ENCODE measurements at places on chromosomes 5 and 9.

GRCh38 chr9:122355336-122355875 lies 15.4 kb upstream of the PTGS1 start:
- no peak for DNase-seq

- no peak for DNase-seq
These were observed 43.4 kb upstream of the PAM start for GRCh38 chr5:102711525-102712385.

DNA sequence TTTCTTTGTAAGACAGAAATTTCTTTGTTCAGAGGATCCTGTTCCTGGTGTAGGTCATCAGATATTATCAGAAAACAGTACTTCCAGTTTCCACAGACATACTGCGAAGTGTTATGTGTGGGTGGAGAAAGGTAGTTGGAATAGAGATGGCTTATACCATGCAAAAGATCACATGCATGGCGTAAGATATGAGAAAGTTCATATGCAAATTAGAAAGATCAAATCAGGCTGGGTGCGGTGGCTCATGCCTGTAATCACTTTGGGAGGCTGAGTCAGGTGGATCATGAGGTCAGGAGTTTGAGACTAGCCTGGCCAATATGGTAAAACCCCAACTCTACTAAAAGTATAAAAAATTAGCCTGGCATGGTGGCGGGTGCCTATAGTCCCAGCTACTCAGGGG lies 65.2 kb upstream of the GLIS3 start:
- no peak for DNase-seq

DNA sequence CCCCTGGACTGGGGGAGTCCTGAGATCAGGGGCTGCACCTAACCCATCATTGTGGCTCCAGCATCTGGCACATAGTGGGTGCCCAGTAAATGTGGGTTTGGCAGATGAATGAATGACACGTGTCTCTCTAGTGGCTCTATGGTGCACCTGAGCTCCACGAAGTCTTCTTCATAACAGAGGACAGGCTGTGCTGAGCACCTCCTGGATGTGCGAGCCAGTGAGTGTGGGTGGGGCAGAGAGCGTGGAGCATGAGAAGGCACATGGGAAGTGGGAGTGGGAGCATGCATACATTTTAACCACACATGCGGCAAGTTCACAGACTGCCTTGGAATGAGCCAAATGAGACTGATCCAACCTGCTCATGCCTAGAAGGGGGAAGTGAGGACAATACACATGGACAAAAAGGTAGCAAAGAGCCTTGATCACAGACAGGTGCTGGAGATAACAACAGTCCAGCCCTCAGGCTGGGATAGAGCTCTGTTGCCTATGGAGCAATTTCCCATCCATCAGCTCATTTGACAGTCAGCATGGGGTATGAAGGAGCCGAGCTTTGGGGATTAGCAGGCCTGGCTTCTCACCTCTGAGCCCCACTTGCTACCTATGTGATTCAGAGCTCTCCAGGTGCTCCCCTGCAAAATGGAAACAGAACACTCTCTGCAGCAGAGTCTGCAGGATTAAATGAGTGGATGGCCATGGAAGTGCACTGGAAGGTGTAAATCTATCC lies 76.2 kb upstream of the TBC1D2 start:
- DNase-seq, result no peak

DNA sequence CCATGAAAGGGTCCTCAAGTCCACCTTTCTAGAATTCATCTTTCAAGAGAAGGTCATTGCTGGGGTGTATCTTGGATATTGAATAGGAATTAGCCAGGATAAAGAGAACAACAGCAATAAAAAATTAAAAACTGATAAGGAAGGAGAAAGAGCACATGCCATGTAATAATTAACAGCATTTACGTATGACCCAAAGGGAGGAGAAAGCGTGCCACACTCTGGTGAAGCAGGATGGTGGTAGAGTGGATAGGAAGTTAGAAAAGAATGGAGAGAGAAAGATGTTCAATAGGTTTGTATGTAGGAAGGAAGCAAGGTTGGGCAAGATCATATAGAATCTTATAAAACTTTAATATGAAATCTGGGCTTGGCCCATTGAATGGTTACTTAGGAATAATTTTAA lies 751.5 kb downstream of the MAT2B start:
- no peak for DNase-seq

GRCh38 chr9:751137-752051 lies 90.1 kb upstream of the DMRT1 start:
- no peak for DNase-seq

GRCh38 chr9:111857555-111858211 lies 38.9 kb upstream of the UGCG start:
- DNase-seq, result no peak

GRCh38 chr9:125554726-125555125 lies 152.3 kb downstream of the MAPKAP1 start:
- no peak for DNase-seq

GRCh38 chr9:137982200-137982599 lies 104.6 kb downstream of the CACNA1B start:
- DNase-seq, result no peak

DNA sequence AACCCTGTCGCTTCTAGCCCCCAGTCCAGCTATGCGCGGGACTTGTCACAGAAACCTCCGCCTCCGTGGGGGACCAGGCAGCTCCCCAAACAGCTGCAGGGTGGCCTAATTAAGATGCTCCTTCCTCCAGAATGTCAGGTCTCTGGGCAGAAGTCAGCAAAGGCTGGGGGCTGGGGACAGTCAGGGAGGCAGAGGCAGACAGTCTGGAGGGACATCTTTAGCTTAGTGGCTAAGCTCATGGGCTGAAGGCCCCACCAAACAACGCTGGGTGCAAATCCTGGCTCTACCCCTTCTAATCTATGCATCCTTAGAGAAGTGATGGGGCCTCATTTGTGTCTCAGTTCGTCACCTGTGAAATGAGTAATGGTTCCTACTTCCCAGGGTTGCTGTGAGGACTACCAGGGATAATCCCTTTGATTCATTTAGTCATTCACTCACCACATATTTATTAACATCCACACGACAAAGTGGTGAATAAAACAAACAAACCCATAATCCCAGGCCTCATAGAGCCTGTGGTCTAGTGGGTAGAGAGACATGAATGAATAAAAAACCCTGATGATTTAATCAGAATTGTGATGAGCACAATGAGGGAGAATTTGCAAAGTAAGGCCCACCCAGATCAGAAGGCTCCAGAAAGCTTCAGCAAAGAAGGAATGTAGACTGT lies 20.2 kb upstream of the MED27 start:
- DNase-seq, result no peak

DNA sequence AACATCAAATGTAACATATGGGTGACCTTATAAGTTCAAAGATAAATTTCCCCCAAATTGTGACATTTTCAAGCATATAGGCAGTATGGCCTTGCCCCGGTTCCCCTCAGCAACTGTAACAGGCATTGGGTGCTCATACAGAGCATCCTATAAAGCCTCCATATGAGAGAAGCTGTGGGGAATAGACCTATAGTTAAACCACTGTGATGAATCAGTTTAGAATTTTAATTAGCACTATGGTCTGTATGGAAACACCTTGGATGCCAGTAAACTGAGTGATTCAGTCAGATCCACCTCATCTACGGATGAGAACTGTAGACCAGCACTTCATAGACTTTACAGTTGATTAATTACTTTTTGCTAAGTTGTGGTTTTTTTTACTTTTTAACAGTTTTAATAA lies 79.4 kb downstream of the ERCC6L2 start:
- no peak for DNase-seq

- no peak for DNase-seq
These were observed 173.7 kb downstream of the BRINP1 start for GRCh38 chr9:119195521-119195920.

- DNase-seq, result no peak
These were observed 237.2 kb upstream of the TRIM32 start for GRCh38 chr9:116449949-116450348.

DNA sequence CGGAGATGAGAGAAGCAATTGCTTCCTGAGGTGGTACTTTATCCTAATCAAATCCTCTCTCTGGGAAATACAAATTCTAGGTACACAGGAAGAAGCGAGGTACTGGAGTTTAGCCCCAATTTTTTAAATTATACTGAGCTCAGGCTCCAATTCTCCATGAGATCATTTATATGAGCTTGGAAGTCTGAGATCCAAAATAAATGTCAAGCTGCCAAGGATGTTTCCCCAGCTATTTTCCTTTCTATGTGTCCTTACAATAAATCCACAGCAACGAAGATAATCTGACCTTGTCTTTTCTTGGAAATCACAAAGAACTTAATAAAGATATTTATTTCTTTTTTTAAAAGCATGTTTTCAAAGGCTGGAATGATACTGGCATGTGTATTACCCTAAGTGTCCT lies 597.3 kb downstream of the GABRG2 start:
- DNase-seq, result no peak

GRCh38 chr5:159184236-159184635 lies 25.1 kb downstream of the RNF145 start:
- DNase-seq, result no peak

DNA sequence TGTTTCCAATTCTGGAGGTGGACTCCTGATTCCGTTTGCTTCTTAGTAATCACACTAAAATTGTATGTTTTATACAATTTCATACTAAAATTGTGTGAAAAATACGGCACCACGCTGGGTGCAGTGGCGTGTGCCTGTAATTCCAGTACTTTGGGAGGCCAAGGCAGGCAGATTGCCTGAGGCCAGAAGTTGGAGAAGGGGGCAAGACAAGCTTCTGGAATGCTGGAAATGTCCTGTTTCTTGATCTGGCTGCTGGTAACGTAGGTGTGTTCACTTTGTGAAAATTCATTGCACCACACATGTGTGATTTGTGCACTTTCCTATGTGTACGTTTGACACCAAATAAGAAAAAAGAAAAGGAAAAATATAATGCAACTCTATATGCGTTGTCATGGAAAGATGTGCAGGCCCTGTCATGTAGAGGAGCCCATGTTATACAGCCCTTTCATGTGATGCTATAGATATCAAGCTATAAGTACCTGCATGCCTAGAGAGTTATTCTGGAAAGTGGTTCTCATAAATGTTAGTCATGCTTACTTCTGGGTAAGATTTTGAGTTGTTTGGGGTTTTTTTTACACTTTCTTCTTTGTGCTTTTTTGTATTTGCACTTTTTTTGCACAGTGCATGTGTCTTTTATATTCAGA lies 119.9 kb downstream of the TMEM174 start:
- no peak for DNase-seq

- DNase-seq, result no peak
These were observed 44.6 kb downstream of the ADAMTS2 start for GRCh38 chr5:179300581-179301180.

DNA sequence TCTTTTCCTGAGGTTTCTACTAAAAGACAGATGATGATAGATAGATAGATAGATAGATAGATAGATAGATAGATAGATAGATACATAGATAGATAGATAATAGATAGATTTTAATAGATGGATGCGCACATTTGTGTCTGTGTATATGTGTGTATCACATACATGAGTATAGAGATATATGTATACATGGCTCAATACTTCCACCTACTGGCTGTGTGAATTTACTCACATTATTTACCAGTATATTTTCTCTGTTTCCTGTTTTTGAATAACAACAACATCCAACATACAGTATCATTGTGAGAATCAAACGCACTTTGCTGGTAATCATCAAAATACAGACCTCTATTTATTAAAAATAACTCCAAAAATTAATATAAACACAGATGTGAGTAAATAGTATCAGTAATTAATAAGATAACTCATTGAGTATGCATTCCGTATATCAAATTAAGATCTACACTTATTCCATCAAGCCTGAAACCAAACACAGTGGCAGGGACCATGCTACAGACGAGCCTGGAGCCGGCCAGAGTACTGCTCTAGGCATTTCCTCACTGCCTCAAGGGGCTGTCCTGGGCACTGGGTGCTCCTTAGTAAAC lies 338.0 kb downstream of the SEMA5A start:
- no peak for DNase-seq

DNA sequence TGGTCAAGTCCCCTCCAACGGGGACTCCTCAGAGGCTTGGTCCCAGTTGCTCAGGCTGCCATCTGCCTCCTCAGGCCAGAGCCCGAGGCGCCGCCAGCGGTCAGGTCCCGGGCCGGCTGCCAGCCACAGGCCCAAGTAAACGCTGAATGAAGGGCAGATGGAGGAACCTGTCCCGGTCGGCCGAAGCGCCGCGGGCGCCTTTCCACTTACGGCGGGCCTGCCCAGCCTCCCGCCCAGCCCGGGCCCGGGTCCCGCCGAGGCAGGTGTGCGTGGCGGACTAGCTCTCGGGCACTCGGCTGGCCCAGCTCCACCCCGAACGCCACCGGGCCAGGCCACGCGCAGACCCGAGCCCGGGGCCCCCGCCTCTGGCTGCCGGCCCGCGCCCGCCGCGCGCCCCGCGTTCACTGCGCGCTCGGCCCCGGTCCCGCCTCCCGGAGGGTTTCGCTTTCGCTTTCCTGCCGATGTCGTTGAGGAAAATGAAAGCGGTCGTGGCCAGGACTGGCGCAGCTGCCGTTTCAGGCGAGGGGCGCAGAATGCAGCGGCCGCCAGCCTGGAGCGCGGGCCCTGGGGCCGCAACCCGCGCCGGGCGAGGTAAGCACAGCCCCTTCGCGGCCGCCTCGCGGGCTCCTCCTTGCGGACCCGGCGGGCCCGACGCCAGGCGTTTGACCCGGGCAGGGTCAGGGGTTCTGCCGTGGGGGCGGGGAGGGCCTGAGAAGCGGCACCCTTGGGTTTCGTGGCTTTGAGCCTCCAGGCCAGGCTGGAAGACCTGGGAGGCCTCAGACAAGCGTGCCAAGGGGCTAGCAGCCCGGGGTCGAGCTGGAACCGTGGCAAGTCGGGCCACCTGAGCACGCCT lies 41.2 kb downstream of the SLC22A5 start:
- DNase-seq, result no peak

- DNase-seq, result no peak
These were observed 29.6 kb upstream of the CXCL14 start for GRCh38 chr5:135608361-135608760.

- DNase-seq, result no peak
These were observed 10.6 kb upstream of the QSOX2 start for GRCh38 chr9:136255896-136256890.

- DNase-seq, result no peak
These were observed 26.0 kb upstream of the GRIN3A start for GRCh38 chr9:101764472-101764871.

DNA sequence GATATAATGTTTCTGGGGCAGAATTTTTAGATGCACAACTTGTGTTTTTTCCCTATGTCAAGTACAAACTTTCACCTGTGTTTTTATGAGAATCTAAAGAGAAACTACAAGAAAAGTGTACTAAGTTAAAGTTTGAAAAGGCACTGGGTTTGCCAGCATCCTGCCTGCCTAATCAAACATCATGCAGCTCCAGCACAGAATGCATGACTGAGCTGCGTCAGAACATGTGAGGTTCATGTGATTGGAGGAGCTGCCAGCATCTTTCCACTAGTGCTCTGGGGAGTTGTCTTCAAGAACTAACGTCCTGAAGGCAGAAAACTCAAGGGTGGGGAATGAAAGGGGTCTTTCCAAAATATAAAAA lies 46.1 kb upstream of the RIC1 start:
- DNase-seq, result no peak

DNA sequence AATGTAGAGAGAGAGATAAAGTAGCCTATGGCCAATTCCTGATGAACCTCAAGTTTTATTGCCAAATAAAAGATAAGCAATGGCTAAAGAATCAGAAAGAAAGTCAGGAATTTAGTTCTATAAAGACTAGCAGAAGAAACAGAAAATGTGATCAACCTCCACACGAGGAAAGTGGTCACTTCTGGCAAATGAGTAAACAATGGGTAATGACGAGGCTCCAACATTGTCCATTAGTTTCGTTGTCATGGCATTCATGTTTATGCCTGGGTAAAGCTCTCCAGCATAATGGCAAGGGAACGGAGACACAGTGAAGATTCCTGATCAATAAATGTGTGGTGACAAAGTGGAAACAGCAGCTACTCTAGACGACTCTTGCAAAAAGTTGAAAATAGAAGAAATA lies 341.8 kb upstream of the CTNND2 start:
- no peak for DNase-seq

- no peak for DNase-seq
These were observed 237.4 kb upstream of the PRDM9 start for GRCh38 chr5:23269981-23270380.

Data from NCI-H1436 treated with DMSO at 0.1 percent for 48 hours (cell line).